ENCODE measurements at places on chromosomes 4 and X.
A peak's percentile ranks its signal among the peaks of the same experiment; 100 is the strongest.

GRCh38 chr4:135564090-135564489 lies 1362.5 kb upstream of the PABPC4L start:
- no peak for DNase-seq

GRCh38 chrX:153609917-153610835 lies 11.2 kb upstream of the CCNQ start:
- DNase-seq = peak; percentile 41

- DNase-seq = no peak
These were observed 771.3 kb downstream of the RAB28 start for GRCh38 chr4:12712648-12713339.

GRCh38 chr4:38237139-38237538 lies 276.9 kb downstream of the PTTG2 start:
- no peak for DNase-seq

DNA sequence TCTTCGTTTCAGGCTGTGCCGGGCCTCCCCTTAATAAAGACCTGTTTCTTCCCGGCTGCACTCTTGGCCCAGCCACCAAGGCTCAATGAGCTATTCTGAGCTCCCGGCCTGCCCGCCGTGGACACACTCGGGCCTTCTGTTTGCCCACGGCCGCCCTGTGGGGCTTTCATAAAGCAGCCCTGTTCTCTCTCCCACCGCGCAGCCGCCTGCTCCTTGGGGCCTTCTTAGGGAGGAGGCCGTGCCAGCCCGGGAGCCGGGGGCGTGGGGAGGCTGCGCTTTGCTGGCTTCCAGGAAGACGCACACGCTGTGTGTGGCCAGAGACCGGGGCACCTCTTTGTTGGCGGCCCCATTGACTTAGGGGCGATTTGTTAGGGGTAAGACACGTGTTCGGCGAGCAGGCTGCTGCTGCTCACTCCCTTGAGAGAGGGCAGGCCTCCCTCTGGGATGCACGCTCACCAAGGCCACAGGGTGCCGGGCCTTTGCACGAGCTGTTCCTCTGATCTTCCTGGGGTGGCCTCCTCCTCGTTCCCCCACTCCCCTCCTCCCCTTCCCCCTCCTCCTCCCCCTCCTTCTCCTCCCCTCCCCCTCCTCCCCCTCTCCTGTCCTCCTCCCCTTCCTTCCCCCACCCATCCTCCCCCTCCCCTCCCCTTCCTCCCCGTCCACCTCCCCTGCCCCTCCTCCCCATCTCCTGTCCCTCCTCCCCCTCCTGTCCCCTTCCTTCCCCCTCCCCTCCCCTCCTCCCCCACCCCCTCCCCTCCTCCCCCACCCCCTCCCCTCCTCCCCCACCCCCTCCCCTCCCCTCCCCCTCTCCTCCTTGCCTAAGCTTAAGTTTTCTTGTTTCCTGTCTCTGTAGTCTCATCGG lies 11.3 kb downstream of the BLOC1S4 start:
- DNase-seq = peak; percentile 68

DNA sequence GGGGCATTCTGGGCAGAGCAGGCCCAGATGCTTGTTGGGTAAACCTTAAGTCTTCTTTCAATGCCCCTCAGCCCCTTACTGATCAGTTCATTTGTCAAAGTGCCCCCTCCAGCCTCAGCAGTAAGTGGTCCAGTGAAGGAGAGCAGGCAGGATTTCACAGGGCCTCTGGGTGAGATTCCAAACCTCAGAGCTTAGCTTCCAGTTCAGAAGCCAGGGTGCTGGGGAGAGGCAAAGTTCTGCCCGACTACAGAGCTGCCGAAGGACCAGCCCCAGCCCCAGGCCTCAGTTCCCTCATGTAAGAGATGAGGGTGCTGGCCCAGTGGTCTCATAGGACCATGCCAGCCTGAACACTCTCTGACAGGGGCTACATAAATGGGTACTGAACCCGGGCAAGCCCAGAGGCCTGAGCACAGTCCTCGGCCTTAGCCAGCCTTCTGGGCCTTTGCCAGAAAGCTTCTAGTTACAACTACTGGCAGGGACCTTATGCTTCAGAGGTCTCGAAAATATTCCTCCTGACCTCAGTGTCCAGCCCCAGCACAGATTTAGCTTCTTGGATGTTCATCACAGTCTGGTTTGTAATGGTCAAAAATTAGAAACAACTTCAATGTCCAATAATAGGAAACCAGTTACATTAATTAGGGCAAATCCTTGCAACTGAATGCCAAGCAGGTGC lies 851 bp upstream of the RIPPLY1 start:
- no peak for DNase-seq

GRCh38 chr4:121126449-121127006 lies 37.6 kb downstream of the TNIP3 start:
- no peak for DNase-seq

DNA sequence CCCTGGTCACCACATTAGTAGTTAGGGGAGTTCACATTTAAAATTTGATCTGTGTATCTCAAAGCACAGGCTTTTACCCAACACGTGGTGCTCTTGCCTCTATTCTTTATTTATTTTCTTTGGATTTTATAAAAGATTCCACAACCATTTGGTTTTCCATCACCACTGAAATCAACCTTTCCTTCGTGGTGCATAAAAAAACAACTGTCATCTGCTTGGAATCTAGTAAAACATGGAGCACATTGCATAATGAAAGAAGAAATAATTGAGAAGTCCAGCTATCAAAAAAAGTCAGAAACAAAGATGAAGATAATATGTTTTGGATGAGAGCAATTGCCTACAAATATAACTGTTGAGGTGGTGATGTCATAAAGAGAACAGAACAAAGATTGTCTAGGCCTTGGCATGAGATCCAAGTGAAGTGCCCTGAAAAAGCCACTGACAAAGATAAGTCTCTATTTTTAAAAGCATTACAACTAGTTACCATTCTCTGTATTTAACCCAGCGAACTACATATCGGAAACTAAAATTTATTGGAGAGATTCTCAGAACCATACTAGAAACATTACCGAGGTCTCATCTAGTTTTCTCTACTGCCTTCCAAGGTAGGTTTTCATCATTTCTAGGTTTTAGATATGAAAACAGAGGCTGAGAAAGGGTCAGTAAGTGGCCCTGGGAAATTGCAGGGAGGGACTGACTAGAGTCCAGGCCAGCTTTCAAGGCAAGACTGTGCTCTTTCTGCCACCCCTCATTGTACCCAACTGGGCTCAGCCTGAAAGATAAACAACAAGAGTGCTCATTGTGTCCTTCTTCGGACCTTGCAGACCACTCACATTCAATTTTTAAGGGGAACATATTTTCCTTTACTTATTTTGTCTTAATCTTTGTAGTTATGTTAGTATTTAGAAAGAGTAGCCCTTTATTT lies 127.3 kb downstream of the MAD2L1 start:
- DNase-seq = no peak

- DNase-seq = no peak
These were observed 18.5 kb downstream of the TENM3 start for GRCh38 chr4:182261651-182262223.

GRCh38 chrX:5431823-5432222 lies 796.8 kb downstream of the NLGN4X start:
- DNase-seq = no peak

DNA sequence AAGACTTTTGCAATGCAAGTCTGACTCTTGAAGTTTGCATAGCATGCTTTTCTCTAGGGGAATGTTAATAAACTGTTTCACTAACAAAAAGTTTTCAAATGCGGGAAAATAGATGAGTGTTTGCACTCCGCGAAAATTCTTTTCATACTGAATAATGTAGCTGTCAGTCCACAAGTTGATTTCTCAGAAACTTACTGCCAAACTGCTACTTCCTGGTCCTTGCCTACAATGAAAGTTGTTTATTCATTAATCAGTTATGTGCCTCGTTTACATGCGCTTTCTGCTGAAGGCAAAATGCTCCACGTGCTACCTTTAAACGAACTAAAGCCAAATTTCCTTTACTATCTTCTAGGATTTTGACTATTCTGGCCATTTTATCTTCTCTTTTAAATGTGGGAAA lies 166.2 kb downstream of the MAGEB17 start:
- DNase-seq = no peak

GRCh38 chr4:81471298-81471587 lies 464 bp downstream of the RASGEF1B start:
- DNase-seq = no peak

DNA sequence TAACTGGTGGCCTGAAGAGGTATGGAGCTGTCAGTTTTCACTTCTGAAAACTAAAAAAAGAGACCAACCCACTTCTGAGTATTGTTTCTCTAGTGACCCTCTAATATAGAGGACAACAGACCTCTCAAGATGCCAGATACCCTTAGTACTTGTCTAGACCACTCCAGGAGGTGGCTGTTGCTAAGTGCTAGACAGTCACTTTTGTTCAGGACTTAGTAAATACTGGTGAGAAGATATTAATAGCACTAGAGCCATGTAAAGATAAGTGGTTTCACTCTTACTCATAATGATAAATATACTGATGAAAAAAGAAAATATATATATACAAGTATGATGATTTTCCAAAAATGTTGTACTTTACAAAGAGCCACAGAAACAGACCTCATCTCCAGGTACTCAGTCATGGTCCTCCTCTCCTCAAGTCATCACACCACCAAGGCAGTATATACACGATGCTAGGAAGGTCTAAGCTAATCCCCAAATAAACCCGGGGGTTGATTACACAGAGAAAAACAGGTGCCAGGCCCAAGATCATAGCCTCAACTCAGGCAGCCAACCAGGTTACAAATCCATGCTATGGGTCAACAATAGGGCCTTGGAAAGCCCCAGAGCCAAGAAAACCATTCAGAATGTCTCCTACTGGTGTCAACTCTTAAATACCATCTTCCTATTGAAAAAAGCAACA lies 66.9 kb downstream of the ARHGEF9 start:
- DNase-seq = no peak

DNA sequence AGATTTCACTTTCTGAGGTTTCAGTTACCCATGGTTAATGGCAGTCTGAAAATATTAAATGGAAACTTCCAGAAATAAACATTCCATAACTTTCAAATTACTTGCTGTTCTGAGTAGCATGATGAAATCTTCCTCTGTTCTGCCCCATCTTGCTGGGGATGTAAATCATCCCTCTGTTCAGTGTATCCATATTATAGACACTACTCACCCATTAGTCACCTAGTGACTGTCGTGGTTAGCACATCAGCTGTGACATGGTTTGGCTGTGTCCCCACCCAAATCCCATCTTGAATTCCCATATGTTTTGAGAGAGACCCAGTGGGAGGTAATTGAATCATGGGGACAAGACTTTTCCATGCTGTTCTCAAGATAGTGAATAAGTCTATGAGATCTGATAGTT lies 125.5 kb upstream of the GIMD1 start:
- DNase-seq = no peak

- no peak for DNase-seq
These were observed 25.3 kb downstream of the ARSF start for GRCh38 chrX:3066555-3066954.

- no peak for DNase-seq
These were observed 59.6 kb upstream of the DHX15 start for GRCh38 chr4:24643774-24644520.

GRCh38 chrX:108105473-108105872 lies 13.9 kb downstream of the ATG4A start:
- no peak for DNase-seq

DNA sequence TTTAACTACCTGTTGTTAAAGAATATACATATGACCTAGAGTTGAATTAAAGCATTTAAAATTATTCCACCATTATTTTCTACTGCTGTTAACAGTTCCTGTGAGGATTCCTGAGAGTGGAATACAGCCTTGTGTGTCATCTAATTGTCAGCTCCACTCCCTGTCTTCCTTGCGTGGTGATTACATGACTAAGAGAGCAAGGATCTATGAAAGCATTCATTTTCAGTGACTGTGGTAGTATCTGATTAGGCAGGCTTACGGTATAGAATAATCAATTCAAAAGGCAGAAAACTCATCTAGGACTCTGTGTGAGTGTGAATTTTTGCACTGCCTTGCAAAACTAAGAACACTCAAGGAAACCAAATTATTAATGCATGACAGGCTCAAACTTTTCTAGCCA lies 577.8 kb downstream of the SH3BGRL start:
- DNase-seq = no peak

DNA sequence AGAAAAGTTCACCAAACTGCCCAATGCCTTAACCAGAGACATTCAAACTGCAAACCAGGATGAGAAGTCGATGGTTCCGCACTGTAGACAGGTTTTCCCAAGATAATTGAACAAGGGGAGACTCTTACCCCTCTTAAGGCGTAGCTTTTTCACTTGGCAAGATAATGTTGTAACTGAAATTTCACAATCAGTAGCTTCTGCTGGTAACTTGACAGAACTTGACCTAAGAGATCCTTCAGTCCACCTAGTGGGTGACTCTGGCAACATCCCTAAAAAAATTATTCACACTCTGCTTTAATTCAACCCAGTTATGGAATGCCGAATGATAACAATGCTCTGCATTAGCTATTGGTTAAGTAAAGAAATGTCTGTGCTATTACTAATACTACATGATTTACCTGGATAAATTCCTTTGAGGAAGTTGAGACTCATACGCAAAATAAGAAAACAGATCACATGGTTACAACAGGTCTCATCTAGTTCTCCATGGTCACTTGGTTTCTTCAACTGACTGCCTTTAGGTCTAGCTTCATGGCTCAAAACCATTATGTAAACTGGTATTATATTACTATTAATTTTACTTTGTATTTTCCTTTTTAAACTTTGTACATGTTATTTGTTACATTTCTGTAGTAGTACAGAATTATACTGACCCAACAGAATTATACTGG lies 9.1 kb downstream of the ELF2 start:
- no peak for DNase-seq

DNA sequence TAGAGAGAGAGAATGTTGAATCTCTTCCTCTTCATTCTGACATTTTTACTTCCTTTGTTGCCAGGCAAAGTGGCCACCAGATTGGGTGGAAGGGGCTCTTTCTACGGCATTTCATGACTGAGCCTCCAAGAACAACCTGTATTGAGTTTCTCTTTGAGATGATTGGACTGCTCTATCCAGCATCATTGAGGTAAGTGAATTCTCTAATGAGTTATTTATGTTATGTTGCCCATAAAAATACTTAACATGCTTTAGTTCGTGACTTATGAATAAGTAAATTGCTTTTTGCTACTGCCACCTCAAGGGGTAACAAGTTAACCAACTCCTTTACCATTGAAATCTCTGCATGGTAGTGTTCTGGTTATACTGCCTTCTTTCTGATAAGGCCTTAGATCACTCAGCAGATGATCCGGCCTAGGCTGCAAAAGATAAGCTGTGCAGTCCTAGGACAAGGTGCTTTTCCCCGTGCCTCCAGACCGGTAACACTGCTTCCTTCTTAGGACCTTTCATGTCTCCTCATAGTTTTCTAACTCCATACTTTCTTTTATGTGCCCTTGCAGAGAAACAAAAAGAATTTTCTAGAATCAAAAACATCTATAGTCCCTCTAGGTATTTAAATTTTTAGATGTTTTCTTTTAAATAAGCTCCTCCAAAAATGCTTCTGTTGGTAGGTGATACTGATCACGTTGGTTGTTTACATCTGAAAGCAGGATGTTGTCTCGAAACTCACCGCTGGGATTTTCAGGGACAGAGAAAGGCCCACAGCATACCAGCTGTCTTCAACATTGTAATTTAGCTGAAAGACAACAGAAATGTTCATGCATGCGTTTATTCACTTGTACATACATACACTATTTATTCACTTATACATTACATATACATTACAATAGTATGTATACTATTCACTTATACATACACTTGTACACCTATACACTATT lies 157.1 kb upstream of the RBPJ start:
- DNase-seq = no peak
